ENCODE measurements at places on chromosomes 2 and 18.

DNA sequence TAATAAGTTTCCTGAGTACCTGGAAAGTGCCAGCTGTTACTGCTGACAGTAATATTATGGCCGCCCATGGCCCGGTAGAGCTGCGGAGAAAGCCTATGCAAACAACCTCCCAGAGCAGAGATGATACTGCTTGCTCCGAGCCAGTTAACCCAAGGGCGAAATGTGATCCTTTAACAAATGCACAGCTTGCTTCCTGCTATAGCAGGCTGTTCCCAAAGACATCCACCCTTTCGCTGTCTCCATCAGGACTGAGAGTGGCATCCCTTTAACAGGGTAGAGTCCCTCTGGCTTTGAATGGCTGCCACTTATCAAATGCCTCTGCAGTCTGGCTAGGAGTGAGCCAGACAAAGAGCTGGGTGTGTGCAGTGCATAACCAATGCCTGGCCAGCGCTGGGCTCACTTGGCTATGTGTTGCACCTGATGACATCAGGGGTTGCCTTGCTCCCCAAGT, 69.7 kb upstream of the DAPL1 start:
- DNase-seq: no peak

GRCh38 chr2:207619764-207620203, 5.4 kb downstream of the METTL21A start:
- no peak for DNase-seq

DNA sequence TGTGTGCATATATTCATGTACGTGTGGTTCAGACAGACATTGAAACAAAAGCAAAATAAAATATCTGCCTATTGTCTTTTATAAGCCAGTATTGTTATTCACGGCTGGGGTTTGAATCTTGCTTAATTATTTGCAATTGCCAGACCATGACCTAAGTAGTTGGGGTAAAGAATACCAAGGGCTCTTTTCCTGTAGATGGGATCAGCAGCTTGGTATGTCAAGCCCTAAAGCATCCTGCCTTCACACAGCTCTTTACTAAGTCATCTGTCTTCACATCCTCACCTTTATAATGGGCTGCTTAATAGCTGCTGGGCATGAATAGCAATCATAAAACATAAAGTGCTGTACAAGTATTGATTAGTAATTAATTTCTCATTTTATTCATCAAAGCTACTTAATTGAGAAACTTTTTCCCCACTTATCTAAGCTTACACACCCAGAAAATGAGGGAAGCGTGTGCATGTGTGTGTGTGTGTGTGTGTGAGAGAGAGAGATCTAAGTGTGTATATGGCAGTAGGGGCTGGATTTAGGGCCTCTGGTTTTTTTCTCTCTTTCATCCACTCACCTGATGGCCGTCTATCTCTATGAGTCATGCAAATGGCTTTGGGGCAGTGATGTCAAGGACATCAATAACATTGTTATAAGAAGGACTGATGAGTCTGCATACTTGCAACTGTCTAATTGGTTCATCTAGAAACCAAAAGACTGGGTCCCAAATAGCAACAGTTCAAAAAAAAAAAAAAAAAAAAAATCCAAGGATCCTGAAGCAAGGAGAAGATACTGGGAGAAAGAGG, 244.1 kb upstream of the TNP1 start:
- no peak for DNase-seq

- no peak for DNase-seq
Measured at GRCh38 chr18:22045221-22045918, 124.0 kb upstream of the GATA6 start.

- no peak for DNase-seq
Measured at GRCh38 chr2:25109822-25110221, 58.6 kb downstream of the POMC start.

DNA sequence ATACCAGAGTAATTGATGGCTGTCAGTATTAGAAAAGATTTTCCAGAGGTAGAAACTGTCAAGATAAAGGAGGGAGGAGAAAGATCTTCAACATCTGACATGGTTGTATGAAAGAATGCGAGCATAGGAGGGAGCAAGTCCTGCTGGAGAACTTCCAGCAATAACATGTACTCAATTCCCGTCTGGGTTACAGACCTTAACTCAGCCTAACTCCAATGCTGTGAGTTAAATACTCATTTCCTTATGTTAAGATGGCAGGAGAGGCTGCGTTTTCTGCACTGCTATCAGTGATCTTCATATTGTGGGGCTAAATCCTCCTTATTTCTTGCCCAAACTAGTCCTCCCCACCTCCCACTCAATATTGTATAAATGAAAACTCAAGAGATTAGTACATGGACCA, 6.7 kb upstream of the CERS6 start:
- DNase-seq: no peak

DNA sequence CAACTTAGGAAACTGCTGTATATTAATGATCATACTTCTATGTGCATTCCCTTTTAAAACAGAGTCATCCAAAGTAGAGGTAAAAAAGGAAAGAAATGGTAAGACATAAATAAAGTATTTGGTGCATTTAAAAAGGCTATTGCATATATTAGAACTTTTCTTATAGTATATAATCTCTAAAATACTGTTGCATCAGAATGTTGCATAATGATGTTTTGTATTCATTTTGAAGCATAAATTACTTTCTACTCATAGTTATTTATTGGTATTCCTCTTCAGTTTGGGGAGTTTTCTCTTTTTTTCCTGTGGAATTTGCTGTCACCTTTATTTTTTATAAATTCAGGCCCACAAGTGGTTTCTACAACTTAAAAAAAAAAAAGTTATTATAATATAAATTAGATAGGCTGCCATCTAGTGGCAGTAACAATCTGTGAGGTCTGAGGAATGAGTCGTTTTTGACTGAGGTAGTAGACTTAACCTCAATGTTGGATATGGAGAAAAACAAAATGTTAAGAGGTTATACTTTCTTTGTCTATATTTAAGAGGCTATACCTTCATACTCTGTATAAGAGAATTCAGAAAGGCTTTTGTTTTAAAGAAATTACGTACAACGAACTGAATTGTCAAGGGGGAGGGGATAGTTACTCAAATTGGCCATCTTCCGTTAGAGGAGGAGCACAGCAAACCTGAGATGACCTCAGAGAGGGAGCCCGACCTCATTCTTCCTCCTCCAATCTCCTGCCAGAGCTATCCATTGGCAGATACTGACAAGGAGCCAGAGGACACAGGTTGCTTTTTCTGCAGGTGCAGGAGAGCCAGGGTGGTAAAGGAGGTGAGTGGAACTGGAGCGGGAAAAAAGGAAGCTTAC, 23.8 kb downstream of the ANKAR start:
- DNase-seq: no peak

- no peak for DNase-seq
Measured at GRCh38 chr2:230362030-230362691, 35.2 kb downstream of the SP140L start.

GRCh38 chr18:2898186-2898640, 51.4 kb downstream of the EMILIN2 start:
- no peak for DNase-seq

DNA sequence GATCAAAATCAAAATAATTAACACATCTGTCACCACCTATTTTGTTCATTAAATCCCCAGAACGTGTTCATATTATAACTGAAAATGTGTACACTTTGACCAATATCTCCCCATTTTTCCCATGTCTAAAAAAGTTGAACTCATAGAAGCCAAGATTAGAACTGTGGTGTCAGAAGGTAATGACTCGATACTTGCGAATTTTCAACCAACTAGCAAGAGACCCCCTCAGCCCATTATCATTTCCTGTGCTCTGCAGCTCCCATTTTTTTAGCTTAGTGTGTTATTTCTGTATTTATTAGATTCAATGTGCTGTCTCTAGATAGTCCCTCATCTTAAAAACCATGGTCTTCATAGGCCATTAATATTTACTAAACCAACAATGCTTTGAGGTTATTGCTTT, 248.7 kb upstream of the PIK3C3 start:
- no peak for DNase-seq

DNA sequence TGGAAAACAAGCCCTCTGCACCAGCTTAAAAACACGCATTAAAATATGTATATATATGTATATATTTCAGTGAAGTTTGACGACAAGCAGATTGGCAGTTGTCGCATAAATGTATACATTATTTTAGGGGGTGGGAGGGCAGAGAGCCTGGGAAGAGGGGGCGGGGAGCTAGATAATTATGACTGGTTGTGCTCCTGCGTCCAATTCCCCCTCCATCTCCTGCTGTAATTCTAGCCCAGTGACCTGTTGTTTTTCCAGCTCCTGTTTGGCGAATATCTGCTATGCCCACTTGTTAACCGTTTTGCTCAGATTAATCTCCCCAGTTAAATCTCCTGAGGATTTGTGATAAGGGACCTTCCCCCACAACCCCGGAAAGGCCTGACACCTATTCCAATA, 656 bp downstream of the UNC80 start:
- no peak for DNase-seq

GRCh38 chr2:144529841-144530240, 9.9 kb upstream of the ZEB2 start:
- DNase-seq: no peak

DNA sequence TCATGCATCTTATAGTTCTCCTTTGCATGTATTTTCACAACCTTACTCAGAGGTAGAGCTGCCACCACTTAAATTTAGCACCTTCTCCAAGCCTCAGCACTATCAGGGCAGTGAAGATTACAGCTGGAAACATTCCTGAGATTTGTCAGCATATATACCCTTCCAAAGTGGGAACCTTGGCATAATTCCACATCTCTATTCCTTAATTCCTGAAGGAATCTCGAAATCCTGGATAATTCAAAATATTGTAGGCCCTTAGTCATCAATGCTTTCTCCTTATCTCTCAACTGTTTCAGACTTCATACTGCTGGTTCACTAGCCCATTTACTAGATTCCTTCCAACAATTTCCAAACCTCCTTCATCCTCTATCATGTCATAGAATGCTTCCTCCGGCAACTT, 87.4 kb downstream of the ITSN2 start:
- no peak for DNase-seq

DNA sequence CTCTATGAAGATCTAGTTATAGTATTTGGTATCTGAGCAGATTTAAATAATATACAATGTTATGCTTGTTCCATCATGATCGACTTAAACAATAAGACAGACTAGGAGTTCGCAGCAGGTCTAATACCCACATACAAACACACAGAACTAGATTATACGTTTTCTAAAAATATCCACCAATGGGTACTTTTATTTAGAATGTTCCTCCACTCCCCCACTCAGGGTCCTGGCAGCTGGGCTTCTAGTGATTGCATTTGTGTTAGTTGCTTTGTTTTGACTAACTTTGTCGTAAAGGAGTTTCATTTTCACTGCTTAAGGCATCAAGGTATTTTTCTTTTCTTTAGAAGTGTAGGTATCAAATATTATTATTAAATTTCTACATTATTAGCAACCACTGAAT, 91.4 kb downstream of the RPRM start:
- DNase-seq: no peak

GRCh38 chr18:65548316-65548715, 202.5 kb upstream of the CDH7 start:
- no peak for DNase-seq

DNA sequence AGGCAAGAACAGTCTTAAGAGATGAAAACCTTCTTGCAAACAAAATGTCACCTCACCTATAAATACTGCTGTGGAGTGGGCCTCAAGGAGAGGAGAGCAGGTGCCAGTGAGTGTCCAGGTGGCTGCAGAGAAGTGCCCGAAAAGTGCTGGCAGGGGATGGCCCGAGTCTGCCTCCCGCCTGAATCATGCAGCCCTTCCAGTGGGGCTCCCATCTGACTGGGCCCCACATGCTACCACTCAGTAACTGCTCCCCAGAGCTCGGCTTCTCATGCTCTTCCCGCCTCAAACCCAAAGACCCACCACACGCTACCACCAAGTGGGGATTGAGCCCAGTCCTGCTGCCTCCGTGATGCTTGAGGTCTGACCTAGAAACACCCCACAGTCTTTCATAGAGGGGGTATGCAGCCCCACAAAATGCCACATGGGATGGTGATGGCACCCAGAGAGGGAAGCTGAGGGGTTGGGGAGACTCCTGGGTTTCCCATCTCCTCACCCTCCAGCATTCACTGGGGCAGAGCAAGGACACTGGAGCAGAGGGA, 7.4 kb downstream of the HS6ST1 start:
- no peak for DNase-seq

DNA sequence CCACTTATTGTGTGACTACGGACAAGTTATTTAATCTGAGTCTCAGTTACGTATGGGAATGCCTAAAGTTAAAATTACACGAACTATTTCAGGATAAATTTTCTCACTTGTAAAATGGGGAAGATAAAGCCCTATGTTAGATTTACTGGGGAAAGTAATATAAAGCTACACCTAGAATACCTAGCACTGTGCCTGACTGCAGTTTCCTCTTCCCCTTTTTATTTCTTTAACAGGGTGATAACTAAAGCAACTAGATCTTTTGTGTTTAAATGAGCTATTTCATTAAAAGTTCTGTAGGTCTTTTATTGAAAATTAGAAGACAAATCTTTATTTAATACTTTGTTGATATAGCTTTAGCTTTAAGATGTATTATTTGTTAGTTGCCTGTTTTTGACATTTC, 5.0 kb downstream of the B3GNT2 start:
- DNase-seq: no peak

DNA sequence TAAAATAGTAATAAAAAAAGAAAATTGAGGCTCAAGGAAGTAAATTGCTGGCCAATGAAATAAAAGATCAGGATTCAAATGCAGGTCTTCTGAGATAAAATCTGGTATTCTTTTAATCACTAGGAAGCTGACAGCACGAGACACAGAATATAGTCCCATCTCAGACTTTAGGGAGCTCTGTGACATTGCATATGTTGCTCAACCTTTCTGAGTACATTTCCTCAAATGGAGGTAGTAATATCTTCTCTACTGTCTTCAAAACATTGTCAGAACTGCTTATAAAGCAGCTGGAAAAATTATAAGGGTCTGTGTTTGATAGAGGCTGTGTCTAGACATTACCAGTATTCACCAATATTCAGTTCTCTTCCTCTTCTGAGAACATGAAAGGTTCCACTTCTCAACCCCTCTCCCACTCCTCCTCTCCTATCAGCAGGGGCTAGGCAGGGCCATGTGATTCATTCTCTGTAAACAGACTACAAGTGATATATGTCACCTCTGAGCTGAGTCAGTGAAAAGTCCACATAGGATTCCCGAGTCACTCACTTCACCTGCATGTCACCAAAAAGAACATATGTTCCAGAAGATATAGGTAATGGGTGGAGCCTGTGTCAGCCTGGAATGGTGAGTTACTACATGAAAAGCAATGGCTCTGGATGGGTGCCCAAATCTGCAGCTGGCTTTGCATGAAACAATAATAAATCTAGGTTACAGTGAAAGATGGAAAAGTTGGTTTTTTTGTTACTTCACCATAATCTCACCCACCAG, 7.1 kb downstream of the KCNE4 start:
- DNase-seq: no peak

DNA sequence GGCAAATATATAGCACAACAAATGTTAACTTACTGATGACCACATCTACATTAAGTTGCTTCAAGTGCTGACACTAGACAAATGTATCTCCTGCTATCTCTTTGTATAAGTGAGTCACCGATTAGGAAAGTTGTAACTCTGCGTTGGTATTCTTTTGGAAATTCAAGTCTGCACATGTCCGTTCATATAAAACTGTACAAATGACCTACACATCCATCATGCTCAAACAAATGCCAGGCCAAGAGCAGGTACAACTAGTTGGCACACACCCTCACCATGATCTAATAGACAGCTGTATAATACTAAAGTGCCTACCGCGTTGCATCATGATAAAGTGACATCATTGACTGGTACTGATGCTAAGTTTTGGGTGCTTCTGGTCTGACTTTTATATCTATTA, 141.1 kb downstream of the RBMS1 start:
- DNase-seq: no peak

All from lower lobe of right lung (tissue), 2 donors.